ENCODE measurements at places on chromosomes 12 and 14.

- DNase-seq, result no peak
Observed at GRCh38 chr14:26897196-26897595, 299.4 kb upstream of the NOVA1 start.

DNA sequence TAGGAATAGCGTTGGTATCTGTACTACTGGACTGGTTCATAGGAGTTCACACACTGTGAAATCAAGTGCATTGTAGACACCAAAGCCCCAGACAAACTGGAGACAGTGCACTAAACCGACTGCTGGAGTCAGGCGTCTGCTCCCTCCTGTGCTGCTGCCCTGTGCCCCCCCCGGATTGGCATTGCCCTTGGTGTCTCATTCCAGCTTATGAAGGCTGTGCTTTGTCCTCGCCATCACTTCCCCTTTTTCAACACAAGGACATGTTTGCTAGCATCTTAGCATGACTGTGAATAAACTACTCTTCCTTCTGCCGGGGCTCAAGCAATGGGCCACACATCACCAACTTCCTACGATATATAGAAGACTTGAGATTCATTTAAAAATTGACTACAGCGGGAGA, 84.0 kb downstream of the TMCC3 start:
- DNase-seq, result no peak

- DNase-seq, result no peak
Observed at GRCh38 chr12:108823804-108824203, 33.6 kb downstream of the SSH1 start.

- DNase-seq, result no peak
Observed at GRCh38 chr12:56676851-56677580, 11.1 kb downstream of the PTGES3 start.

- DNase-seq, result no peak
Observed at GRCh38 chr14:32908196-32909084, 30.2 kb upstream of the NPAS3 start.

DNA sequence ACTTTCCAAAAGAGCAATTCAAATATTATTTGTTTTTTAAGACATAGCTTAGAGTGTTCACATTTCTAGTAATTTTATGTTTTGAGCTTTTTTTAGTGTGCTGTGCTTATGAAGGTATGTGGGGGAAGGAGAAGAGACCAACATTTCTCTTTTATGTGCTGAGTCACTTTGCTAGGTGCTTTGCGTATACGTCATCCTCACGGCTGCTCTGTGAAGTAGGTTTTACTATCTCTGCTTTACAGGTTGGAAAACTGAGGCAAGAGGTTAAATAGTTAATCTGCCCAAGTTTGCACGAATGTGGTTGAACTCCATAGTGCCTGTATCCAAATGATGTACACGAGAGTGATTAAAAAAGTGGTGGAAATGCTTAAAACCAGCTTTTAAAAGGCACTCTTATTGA, 75.9 kb downstream of the AEBP2 start:
- DNase-seq, result no peak

- DNase-seq, result no peak
Observed at GRCh38 chr12:92762773-92763172, 60.0 kb downstream of the PLEKHG7 start.

DNA sequence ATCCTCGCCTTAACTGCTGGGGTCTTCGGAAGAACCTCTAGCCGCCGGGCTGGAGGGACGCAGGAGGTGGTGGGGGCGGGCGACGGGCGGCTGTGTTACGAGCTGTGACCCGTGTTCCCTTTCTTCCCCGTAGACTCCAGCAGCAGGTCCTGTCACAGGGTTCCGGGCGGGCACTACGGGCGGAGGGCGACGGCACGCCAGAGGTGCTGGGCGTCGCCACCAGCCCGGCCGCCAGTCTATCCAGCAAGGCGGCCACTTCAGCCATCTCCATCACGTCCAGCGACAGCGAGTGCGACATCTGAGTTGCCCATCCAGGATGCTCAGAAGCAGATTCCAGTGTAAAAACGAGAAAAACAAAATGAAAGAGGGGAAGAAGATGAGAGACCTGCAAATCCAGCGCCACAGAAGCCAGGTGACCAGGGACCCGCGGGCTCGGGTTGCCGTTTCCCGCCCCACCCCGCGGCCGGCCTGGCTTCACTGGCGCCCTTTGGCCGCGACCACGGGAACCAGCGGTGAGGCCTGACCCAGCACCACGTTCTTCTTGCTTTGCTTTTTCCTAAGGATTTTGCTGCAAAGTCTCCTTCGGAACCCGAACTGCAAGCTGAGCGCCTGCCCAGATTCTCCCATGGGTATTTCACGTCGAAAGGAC, 2.1 kb downstream of the SIX6 start:
- no peak for DNase-seq

DNA sequence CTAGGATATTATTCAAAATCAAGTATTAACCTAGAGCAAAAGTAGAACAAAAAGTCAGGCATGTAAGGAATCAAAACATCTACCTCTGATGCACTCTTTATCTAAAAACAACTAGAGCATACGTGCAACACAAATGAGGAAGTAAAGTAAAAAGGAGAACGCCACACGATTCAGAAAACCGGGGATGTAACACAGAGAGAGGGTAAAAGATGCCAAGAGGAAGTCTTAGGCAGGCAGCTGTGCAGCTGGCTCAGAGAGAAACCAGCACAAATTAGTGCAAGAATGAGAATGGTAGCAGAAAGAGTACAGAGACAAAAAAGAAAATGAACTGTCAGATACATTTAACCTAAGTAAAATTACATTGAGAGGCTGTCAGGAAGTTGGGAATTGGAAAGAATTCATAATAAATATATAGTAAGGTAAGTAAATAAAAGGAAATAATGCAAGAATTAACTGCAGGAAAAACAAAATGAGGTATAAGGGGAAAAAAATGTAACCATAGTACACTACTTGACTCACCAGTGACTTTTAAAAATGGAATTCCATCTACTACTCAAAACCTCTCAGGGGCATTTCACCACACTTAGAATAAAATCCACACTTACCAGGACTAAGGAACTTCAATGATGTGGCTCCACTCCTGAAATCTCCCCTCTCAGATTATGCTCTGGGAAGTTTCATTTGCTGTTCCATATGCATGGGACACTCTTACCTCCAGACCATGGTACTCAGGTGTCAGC, 17.1 kb downstream of the BCAT1 start:
- no peak for DNase-seq

GRCh38 chr14:62138593-62138992, 376.4 kb downstream of the SNAPC1 start:
- DNase-seq, result no peak

DNA sequence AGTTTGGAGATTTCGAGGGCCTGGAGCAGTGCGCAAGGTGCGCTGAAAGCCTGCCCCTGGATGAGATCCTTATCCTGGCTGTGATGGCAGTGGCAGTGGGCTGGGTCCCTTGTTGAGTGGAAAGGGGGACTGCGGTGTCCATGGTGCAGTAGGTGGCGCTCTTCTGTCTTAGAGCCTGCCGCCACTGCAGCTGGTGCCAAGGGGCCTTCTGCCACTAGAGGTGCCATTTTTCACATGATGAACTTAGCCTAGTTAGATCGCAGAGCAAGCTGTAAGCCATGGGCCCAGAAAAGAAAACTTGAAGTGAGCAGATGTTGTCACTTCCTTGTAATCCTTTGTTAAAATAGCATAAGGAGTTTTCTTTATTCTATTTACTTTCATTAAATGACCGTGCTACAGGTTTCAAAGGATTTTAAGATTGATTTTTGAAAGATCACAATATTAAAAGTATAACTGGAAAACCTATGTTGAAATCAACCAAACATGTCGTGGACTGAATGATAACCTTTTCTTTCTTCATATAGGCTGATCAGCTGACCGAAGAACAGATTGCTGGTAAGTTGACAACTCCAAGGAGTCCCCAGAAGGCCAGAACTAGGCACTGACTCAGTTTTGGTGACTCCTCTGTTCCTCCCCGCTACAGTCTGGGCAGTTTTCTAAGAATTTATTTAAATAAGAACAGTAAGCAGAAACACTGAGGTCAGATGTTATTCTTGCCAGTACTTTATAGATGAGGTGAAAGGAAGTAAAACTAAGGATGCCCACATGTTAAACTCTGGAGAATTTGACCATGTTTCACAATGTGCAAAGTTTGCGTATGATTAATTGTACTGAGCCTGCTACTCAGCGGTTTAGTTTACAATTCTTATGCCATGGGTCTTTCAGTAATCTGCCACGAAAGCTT, 3.0 kb downstream of the CALM1 start:
- peak; percentile 78 for DNase-seq

- no peak for DNase-seq
Observed at GRCh38 chr14:97080991-97081390, 283.8 kb downstream of the VRK1 start.

- DNase-seq, result no peak
Observed at GRCh38 chr12:92338671-92339070, 193.0 kb upstream of the BTG1 start.
